H9 (cell line): ENCODE measurements at places on chromosomes 12 and 14. TPM values are rescaled to one million over a fixed set of nuclear protein-coding genes. Genes with fewer than 3 reads are reported as not detected.

CLECL1 gene
- not detected in 2 replicates for total RNA-seq

GLIPR1 gene
- 0.09 and 0.13 TPM in 2 replicates for total RNA-seq

GLS2 gene
- total RNA-seq, result 15.9 and 17.0 TPM in 2 replicates

NFE2 gene
- total RNA-seq, result 1.2 and 1.5 TPM in 2 replicates

MUCL1 gene
- total RNA-seq, result not detected in 2 replicates

TCL1B gene
- total RNA-seq, result 3.6 and 3.8 TPM in 2 replicates

GRCh38 chr14:58465421-58465820 is 37.9 kb downstream of the KIAA0586 start:
- DNase-seq, result no peak

DNA sequence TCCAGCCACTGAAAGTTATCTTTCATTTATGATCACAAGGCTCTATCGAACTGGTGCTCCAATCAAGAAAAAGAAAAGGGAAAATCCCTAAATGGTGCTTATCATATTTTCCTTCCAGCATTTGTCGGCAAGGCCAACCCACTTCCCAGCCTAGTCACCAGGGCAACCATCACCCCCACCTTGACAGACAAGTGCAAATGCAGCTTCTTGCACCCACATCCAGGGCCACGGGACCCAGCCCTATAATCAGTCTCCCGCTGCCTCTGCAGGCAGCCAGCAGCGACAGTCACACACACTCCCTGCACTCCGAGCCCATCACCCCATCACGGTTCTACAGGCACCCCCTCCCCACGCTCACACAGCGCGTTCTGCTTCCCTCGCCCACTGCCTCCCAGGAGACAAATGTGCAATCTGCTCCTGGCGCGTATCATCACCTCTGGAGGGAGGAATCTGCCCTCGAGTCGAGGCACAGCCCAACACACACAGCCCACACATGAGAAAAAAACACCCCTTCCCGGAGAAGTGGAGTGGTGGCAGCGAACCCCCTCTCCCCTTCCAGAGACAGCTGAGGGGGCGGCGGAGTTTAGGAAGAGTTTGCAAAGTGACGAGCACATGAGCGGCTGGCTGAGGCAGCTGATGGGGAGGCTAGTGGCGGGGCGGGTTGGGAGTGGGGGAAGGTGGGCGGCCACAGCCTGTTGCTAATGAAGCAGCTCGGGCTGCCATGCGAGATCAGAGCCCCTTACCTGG is 9.3 kb upstream of the PPP4R4 start:
- DNase-seq, result peak; percentile 47

DNA sequence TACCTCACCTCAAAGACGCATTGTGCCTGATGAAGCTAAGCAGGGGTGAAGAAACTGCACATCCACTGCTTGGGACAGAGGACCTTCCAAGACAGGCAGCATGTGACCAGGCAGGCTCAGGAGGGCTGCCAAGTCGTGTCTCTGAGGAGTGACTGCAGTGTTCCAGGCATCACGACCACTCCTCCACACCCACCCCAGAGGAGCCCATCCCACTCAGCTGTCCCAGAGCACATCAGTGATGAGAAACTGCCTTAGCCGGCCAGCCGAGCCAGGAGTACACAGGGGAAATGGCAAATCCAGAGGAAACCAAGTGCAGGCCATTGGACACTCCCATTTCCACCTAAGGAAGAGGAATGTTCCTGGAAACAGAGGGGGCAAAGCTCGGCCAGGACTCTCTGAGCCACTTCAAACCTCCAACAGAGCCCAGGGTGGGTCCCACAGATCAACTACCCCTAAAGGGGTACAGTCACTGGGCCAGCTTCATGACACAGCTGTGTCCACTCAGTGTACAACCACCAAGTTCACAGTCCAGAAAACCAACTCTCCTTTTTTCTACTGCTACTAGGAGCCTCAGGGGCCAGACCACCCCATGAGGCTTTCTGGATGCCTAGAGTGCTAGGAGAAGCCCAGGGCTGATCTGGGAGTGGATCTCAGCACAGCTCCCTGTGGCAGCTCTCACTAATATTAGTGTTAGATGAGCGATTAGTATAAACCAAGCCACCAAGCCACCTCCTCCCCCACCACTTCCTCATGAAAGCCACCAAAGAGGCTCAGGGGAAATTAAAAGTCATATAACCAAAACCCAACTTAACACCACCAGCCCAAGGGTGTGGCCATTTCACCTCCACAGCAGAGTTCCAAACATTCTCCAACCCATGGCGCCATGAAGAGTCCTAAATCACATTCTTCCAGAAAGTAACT is 15.4 kb downstream of the PXN start:
- DNase-seq, result peak; percentile 28

- no peak for DNase-seq
Measured at GRCh38 chr12:12898136-12898717, 6.9 kb downstream of the GPRC5A start.

DNA sequence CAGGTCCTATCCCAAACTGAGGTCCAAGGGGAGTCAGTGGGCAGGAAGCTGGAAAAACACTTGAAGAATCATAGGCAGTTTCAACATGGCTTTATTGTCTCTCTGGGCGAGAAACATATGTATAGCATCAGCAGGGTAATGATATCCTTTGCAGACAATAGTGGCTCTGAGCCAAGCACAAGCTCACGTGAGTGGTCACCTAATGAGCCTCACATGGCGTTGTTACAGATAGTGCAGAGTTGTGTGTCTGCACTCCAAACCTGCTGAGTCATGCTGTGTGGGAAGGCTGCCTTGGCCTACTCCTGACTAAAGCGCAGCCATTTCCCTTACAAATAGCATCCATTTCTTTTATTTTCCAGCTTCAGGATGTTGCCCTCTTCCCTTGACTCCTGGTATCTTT is 105.2 kb upstream of the SYT1 start:
- DNase-seq, result peak; percentile 38

DNA sequence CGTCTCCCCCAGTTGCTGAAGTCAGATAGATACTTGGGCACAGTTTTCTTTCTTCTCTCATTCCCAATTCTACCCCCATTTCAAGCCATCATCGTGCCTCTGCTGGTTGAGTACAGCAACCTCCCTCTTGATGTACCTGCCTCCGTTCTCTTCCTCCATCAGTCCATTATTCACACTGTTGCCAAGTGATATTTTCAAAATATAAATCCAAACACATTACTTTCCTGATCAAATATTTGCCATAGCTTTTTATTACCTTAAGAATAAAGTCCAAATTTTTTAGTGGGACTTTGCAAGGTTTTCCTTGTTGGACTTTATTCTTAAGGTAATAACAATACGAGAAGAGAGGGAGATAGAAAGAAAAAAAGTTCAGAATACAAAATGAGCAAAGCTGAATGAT is 18.6 kb upstream of the SSPN start:
- DNase-seq, result no peak

DNA sequence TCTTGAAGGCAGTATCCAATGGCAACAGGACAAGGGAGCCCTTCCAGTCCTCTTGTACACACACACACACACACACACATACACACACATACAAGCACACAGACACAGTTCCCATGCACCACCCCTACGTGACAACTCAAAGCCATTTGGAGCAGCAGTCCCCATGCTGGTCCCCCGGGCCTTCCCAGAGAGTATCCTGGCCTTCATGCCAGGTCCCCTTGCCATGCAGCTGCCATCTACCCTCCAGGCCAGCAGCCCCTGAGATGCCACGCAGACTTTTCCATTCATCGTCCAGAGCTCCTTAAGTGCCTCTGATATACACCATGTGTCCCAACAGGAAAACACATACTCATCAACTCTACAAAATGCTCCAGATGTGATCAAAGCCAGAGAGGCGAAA is 159.5 kb downstream of the ANO2 start:
- DNase-seq, result peak; percentile 8

DNA sequence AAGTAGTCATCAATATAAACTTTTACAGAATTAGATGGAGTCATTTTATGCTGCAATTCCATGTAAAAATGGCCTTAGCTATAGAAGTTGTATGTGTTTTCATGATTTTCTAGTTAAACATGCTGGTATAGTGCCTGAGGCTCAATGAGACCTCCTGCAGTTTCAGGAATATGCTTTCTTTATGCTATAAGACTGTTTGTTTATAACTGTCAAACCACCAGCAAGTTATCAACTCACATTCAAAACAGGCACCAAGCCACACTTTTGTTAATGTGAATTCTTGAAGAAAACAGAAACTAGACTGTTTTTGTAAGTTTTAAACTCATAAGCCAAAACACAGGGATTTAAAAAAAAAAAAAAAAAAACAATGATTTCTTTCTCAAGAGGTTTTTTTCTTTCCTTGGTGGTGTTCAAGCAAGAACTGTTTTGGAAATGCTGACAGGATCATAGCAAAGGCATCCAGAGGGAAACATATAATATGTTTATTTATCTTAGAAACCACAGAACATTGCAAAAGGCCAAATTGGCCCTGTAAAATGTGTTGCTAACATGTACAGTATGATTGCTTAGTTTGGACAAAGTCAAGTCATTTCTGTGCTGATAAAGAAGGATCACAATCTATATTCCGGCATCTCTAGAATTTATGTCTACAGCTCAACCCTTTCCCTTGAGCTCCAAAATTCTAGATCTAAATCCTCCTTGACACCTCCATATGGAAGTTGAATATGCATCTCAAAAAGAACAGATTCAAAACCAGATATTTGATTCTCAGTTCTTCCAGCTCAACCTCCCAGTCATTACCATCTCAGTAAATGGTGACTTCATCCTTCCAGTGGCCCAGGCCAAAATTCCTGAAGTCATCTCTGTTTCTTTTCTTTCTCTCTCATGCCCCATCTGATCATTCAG is 29.0 kb upstream of the LUM start:
- no peak for DNase-seq

- no peak for DNase-seq
Measured at GRCh38 chr12:11943919-11944700, 126.6 kb upstream of the BCL2L14 start.

GRCh38 chr14:22748206-22748605 is 18.3 kb upstream of the OXA1L start:
- no peak for DNase-seq

- DNase-seq, result no peak
Measured at GRCh38 chr12:9114946-9115345, 773 bp downstream of the A2M start.

DNA sequence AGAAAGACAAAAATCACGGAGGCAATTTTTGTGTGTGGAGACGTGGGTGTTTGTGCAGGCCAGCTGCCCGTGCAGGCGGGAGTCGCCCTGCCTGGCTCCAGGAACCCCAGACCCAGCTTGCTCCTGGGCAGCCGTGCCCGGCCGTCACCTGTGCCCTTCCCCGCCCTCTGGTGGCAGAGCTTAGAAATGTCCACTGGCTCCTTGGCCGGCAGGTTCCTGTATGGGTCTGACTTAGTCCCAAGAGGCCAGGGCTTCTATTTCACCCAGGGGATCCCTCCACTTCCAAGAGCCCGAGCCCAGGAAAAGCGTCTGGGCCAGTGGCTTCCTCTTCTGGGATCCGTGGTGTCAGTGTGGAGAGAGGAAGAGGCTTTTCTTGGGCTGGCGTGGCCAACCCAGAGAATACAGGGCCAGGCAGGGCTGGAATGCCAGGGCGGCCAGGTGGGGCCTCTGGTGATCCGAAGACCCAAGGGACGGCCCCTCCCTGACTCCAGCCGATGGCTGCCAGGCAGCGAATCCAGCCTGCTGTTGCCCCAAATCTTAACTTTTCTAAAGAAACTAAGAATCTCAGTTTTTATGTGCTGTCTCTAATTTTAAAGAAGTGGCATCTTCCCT is 120.9 kb downstream of the TMEM132C start:
- peak; percentile 92 for DNase-seq

DNA sequence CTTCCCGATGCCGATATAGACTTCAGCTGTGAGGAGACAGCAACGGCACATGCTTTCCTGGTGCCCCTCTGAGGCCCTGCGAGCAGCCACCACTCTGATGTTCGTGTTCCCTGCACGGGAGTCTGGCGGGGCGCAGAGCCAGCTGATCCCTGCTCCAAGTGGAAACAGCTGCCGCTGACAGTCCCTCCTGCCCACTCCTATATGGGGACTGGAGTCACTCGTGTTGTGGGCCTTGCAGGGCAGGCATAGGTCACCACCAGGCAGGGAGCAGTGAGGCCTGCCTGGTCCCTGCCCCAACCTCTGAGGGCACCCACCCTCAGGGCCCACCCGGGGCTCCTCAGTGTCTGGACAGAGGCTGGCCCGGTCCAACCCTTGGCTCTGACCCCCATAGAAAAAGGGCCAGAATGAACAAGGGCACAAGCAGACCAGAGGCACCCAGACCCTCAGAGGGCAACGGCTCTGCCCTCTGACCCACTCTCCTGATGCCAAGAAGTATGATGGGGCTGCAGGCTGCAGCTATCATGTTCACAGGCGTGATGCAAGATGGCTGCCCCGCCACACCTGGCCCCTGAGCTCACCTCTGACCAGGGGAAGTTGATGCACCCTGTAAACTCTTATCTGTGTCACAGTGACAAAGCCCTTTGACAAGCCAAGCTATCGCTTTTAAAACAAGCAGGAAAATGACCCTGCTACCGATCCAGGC is 181.6 kb downstream of the CALM1 start:
- no peak for DNase-seq

- DNase-seq, result no peak
Measured at GRCh38 chr12:71070416-71071128, 87.2 kb downstream of the TSPAN8 start.

DNA sequence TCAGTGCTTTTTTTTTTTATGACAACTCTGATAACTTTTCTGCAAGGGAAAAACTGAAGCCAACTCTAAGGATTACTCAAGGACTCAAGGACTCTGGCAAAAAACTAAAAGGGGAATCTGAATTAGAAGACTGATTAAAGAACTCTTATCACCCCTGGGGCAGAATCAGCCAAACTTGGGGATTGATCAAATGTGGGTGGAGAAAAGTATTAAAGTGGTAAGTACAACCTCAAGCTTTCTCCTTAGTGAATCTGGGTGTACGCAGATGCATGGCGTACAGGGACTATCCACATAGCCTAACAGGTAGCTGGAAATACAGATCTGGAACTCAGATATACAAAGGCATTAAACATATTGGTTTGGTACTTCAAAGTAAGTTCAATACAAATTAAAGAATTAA is 7.3 kb downstream of the LIMA1 start:
- DNase-seq, result no peak

DNA sequence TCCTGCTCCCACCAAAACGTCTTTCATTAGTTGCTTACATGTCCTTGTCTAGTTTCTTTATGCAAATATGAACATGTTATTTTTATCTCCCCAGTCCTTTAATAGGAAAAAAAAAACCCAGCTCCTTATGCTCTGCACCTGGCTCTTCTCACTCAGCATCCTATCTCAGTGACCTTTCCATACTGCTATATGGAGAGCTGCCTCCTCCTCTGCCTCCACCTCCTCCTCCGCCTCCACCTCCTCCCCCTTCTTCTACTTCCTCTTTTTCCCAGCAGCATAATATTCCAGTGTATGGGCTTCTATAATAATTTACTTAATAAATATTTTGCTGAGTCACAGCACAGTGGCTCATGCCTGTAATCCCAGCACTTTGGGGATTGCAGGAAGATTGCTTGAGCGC is 31.5 kb downstream of the ABCB9 start:
- DNase-seq, result no peak

GRCh38 chr12:28089338-28089737 is 100.9 kb upstream of the CCDC91 start:
- no peak for DNase-seq

GRCh38 chr14:36996133-36996856 is 176.1 kb downstream of the SLC25A21 start:
- no peak for DNase-seq

GRCh38 chr12:104167519-104168458 is 29.8 kb upstream of the NFYB start:
- DNase-seq, result no peak
